Body of pancreas (tissue), 4 donors: ENCODE measurements at places on chromosomes 1 and 21. TPM values are rescaled to one million over a fixed set of nuclear protein-coding genes. Genes with fewer than 3 reads are reported as not detected.

ATP6V1G3 gene
- total RNA-seq: not detected

PRAMEF27 gene
- not detected for total RNA-seq

- H3K36me3 ChIP-seq: peaks cover 12% of the 10 kb centered on the region
- no peak overlapping the region for H3K4me3 ChIP-seq
- no peak overlapping the region for H3K27ac ChIP-seq
- H3K4me1 ChIP-seq: no peaks in the 10 kb centered on the region
- H3K27me3 ChIP-seq: no peaks in the 10 kb centered on the region
- no peak for DNase-seq
These were observed 37.2 kb downstream of the SCCPDH start for GRCh38 chr1:246761396-246761795.

GRCh38 chr21:32929633-32930038 lies 96.1 kb upstream of the OLIG2 start:
- no peaks in the 10 kb centered on the region for H3K36me3 ChIP-seq
- H3K4me3 ChIP-seq: no peak overlapping the region
- H3K27ac ChIP-seq: no peak overlapping the region
- H3K4me1 ChIP-seq: no peaks in the 10 kb centered on the region
- no peak for DNase-seq
- no peaks in the 10 kb centered on the region for H3K27me3 ChIP-seq

MTFR1L gene
- total RNA-seq: 39.7 TPM

GRCh38 chr1:184416946-184417345 lies 30.1 kb downstream of the C1orf21 start:
- no peaks in the 10 kb centered on the region for H3K4me1 ChIP-seq
- no peaks in the 10 kb centered on the region for H3K27me3 ChIP-seq
- H3K36me3 ChIP-seq: no peaks in the 10 kb centered on the region
- no peak overlapping the region for H3K4me3 ChIP-seq

MPZ gene
- total RNA-seq: 3.6 TPM

GRCh38 chr1:221786647-221787046 lies 44.8 kb upstream of the DUSP10 start:
- H3K4me1 ChIP-seq: no peaks in the 10 kb centered on the region
- no peak overlapping the region for H3K4me3 ChIP-seq
- H3K27ac ChIP-seq: no peak overlapping the region
- no peaks in the 10 kb centered on the region for H3K36me3 ChIP-seq
- H3K27me3 ChIP-seq: no peaks in the 10 kb centered on the region
- DNase-seq: no peak
